IMR-90 (cell line): ENCODE measurements at places on chromosomes 5 and 9. TPM values are rescaled to one million over a fixed set of nuclear protein-coding genes. Genes with fewer than 3 reads are reported as not detected.

- peaks cover 30% of the 10 kb centered on the region for H3K27me3 ChIP-seq
- H3K4me1 ChIP-seq: peaks cover 5% of the 10 kb centered on the region
- no peak overlapping the region for H3K27ac ChIP-seq
- DNase-seq: peak; percentile 11
- no peaks in the 10 kb centered on the region for H3K36me3 ChIP-seq
- no peak overlapping the region; the same call in 1 of the 2 replicates for H3K4me3 ChIP-seq
Observed at GRCh38 chr9:89603767-89604665, 796 bp upstream of the GADD45G start.

DNA sequence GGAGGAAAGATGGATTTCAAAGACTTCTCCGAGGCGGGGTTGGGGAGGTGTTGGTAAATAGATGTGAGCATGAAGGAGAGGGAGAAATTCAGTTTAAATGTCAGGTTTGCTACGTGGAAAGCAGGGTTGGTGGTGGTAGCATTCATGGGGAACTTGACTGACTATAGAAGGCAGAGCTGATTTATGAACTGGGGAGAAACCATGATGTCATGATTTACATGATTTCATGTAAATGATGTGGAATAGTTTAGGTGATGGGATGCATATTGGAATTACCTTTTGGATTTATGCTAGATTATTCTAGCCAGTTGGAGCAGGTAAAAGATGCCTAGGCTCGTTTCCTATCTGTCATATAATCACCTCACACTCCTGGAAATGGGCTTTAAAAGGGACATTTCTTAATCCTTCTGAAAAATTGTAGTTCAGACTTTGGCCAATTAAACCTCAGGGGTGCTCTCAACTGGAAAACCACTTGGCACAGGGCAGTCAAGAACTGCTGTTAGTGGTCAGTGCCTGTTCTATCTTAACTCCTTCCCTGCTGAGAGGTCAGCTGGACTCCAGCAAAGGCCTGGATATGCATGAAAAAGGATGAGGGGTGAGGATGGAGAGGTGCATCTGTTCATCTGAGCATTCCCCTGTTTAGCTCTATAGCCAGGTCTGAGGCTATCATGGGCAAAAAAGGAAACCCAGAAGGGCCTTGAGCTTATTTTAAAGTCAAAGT, 50.1 kb upstream of the BASP1 start:
- peaks cover 26% of the 10 kb centered on the region for H3K4me1 ChIP-seq
- H3K36me3 ChIP-seq: no peaks in the 10 kb centered on the region
- peak overlapping the region; percentile 41 for H3K27ac ChIP-seq
- no peak overlapping the region for H3K4me3 ChIP-seq
- no peak for DNase-seq
- no peaks in the 10 kb centered on the region for H3K27me3 ChIP-seq

DNA sequence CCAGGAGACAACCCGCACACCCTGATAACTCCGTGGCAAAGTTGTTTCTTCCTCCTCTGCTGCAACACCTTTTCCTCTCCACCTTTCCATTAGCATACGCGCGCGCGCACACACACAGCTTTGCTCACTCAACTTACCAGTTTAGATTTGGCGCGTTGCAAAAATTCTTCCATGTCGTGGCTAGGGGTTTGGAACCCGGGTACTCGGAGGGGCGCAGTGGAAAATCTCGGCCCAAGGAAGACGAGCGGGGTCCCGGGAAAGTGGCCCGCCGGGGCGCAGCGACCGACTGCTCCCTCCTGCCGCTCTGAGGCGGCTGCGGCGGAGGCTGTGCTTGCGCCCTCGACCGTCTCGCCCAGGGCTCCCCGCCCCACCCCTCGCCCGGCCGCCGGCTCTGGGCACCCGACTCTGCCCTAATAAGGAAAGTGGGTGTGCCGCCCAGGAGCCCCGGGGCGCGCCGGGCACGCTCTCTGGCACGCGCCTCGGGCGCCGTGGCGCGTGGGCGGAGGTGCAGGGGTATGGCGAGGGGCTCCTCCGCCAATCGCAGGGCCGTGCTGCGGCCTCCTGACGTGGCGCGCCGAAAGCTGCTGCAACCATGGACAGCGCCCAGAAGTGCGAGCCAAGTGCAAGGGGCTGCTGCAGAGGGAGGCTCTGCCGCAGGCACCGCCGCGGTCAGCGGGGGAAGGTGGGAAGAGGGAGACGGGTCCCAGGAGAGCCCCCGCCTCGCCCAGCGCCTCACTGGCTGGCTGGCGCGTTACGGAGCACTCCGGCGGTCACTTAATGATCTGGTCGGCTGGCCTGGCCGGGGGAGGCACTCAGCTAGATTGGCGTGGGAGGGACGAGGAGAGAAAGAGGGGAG, at the start of gene PRUNE2:
Gene PRUNE2, minus strand, starts transcription at position 324 of the 856 bp plus-strand sequence. Its CDS starts 151 bp downstream, at position 173.
- peak within 1 kb of the TSS; percentile 42 for H3K4me3 ChIP-seq
- H3K4me1 ChIP-seq: peaks cover 2% of the 10 kb centered on the region; the same call in 1 of the 2 replicates
- no peaks in the 10 kb centered on the region for H3K36me3 ChIP-seq
- DNase-seq: peak; percentile 79

GRCh38 chr5:168686837-168687236, 107.7 kb upstream of the PANK3 start:
- H3K4me1 ChIP-seq: no peaks in the 10 kb centered on the region
- DNase-seq: no peak
- H3K27ac ChIP-seq: no peak overlapping the region
- H3K4me3 ChIP-seq: no peak overlapping the region
- H3K27me3 ChIP-seq: no peaks in the 10 kb centered on the region; the same call in none of the 2 replicates

- H3K4me1 ChIP-seq: no peaks in the 10 kb centered on the region
- no peaks in the 10 kb centered on the region for H3K27me3 ChIP-seq
- peak; percentile 86 for DNase-seq
- no peaks in the 10 kb centered on the region for H3K36me3 ChIP-seq
- no peak overlapping the region for H3K27ac ChIP-seq
Observed at GRCh38 chr5:82635561-82636288, 357.6 kb upstream of the RPS23 start.

DNA sequence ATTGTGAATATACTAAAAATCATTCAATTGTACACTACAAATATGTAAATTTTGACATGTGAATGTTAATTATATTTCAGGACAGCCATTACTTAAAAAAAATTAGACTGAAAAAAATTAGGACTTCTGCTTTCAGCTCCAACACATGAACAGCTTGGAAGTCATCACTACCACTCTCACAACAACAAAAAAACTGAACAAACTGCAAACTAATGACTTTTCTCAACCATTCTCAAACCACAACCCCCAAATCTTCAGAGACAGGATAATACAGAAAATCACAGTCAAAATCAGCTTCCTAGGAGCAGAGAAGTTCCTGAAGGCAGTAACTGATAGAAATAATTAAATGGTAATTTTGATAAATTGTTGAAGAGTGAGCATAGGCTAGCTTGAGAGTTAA, 686.4 kb downstream of the TLE1 start:
- no peaks in the 10 kb centered on the region for H3K36me3 ChIP-seq
- no peak overlapping the region for H3K4me3 ChIP-seq
- H3K27ac ChIP-seq: no peak overlapping the region
- no peaks in the 10 kb centered on the region for H3K4me1 ChIP-seq
- H3K27me3 ChIP-seq: no peaks in the 10 kb centered on the region

GRCh38 chr9:77021291-77021894, 1.9 kb downstream of the FOXB2 start:
- H3K36me3 ChIP-seq: no peaks in the 10 kb centered on the region
- no peak for DNase-seq
- H3K4me3 ChIP-seq: no peak overlapping the region
- H3K27ac ChIP-seq: no peak overlapping the region
- H3K4me1 ChIP-seq: no peaks in the 10 kb centered on the region; the same call in 1 of the 2 replicates

- H3K27me3 ChIP-seq: peaks cover 34% of the 10 kb centered on the region
- no peak overlapping the region for H3K27ac ChIP-seq
- H3K4me1 ChIP-seq: peaks cover 5% of the 10 kb centered on the region; the same call in 1 of the 2 replicates
- H3K4me3 ChIP-seq: no peak overlapping the region
Observed at GRCh38 chr5:139982157-139982974, 60.7 kb downstream of the NRG2 start.

DNA sequence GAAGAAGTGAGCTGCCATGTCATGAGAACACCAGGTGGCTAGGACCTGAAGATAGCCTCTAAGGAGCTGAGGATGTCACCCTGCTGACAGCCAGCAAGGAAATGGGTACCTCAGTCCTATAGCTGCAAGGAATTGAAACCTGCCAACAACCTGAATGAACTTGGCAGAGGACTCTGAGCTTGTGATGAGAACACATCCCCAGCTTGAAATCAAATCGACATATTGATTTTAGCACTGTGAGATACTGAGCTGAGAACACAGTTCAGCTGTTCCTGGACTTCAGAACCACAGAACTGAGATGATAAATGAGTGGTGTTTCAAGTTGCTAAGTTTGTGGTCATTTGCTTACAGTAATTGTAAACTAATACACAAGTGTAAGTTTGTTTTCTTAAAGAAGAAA, 5.5 kb upstream of the RASEF start:
- no peak for DNase-seq
- no peaks in the 10 kb centered on the region for H3K36me3 ChIP-seq
- peaks cover 5% of the 10 kb centered on the region for H3K27me3 ChIP-seq
- no peak overlapping the region for H3K27ac ChIP-seq

GRCh38 chr5:168317521-168318147, 26.2 kb downstream of the WWC1 start:
- peak; percentile 100 for DNase-seq
- no peaks in the 10 kb centered on the region for H3K27me3 ChIP-seq
- H3K36me3 ChIP-seq: no peaks in the 10 kb centered on the region
- H3K27ac ChIP-seq: peak overlapping the region; percentile 87
- H3K4me1 ChIP-seq: peaks cover 29% of the 10 kb centered on the region

DNA sequence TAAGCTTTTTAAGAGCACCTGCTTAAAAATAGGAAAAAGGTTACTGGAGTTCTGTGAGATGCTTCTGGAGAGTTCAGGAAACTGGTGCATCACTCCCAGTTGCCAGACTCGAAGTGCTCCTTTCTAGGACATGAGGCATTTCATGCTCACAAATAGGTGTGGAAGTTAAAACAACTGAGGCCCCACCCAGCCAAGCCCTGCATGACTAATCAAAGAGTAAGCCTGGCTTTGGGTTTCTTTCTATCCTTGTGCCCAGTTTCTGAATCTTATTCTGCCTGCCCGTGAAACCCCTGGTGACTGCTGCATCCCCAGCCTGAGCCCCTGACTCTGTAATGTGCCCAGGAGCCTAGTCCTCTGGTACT, 7.7 kb downstream of the SPINK9 start:
- H3K4me3 ChIP-seq: no peak overlapping the region
- H3K4me1 ChIP-seq: no peaks in the 10 kb centered on the region
- no peak overlapping the region for H3K27ac ChIP-seq
- no peaks in the 10 kb centered on the region for H3K27me3 ChIP-seq
- H3K36me3 ChIP-seq: no peaks in the 10 kb centered on the region

GRCh38 chr5:139482050-139482889, at the start of gene STING1:
TSS of gene STING1 (minus strand) at chr5:139482758. CDS start at chr5:139481704, 1,054 bp downstream.
- H3K36me3 ChIP-seq: peaks cover 8% of the 10 kb centered on the region
- peak within 1 kb of the TSS; percentile 95 for H3K27ac ChIP-seq
- H3K27me3 ChIP-seq: no peaks in the 10 kb centered on the region
- peaks cover 14% of the 10 kb centered on the region for H3K4me1 ChIP-seq
- DNase-seq: peak; percentile 98

DNA sequence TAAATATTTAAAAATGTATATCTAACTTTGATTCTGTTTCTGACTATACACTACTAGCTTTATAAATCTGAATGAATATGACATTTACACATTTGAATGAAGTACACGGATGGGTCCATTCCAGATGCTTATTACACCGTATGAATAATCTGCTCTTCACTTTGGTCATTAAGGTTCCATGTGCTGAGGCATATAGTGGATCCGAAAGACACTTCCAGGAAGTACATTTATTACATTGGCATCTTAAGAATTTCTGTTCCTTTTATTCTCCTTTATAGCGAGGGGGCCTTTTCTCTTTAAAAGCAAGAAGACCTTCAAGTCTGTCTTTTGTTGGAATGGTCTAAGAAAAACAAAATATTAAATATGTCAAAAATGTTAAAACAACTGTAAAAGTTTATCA, 147.6 kb downstream of the AUH start:
- no peak overlapping the region for H3K4me3 ChIP-seq
- peaks cover 5% of the 10 kb centered on the region for H3K36me3 ChIP-seq
- DNase-seq: peak; percentile 39

- peaks cover 2% of the 10 kb centered on the region; the same call in 1 of the 2 replicates for H3K4me1 ChIP-seq
- no peaks in the 10 kb centered on the region for H3K36me3 ChIP-seq
- H3K4me3 ChIP-seq: no peak overlapping the region
- no peak for DNase-seq
Observed at GRCh38 chr5:173806270-173807035, 81.7 kb upstream of the CPEB4 start.

GRCh38 chr5:59678943-59679342, 214.6 kb downstream of the PDE4D start:
- no peaks in the 10 kb centered on the region for H3K36me3 ChIP-seq
- no peak overlapping the region for H3K4me3 ChIP-seq
- H3K27me3 ChIP-seq: no peaks in the 10 kb centered on the region
- H3K27ac ChIP-seq: no peak overlapping the region
- DNase-seq: no peak
- H3K4me1 ChIP-seq: no peaks in the 10 kb centered on the region

DNA sequence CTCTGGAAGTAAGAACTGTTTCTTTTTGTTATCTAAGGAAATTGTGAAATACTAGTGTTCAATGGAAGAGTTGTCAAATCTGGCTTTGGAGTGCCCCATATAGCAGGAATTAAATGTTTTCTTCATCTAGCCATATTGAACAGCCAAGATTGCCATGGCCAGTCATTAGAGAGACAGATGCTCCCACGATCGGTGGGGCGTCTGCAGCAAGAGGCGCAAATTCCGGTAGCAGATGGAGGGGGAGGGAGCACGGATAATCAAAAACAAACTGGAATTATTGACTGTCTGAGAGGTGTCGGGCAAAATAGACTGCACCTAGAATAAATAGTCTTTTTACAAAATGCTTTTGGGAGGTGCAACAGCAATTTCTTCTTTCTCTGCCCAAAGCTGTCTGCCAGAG, 139.1 kb upstream of the FSTL4 start:
- no peak overlapping the region for H3K4me3 ChIP-seq
- DNase-seq: no peak
- no peak overlapping the region for H3K27ac ChIP-seq
- no peaks in the 10 kb centered on the region for H3K36me3 ChIP-seq

- peak; percentile 68 for DNase-seq
- peaks cover 52% of the 10 kb centered on the region for H3K27me3 ChIP-seq
- H3K4me1 ChIP-seq: no peaks in the 10 kb centered on the region
- no peaks in the 10 kb centered on the region for H3K36me3 ChIP-seq
- no peak overlapping the region for H3K27ac ChIP-seq
Observed at GRCh38 chr5:132012371-132013005, 1.0 kb upstream of the ACSL6 start.

- no peak overlapping the region for H3K4me3 ChIP-seq
- H3K27me3 ChIP-seq: no peaks in the 10 kb centered on the region
- no peak for DNase-seq
- no peaks in the 10 kb centered on the region for H3K36me3 ChIP-seq
- no peak overlapping the region for H3K27ac ChIP-seq
Observed at GRCh38 chr5:10481241-10481935, 39.7 kb downstream of the ROPN1L start.

ELP1 gene
- 39.7 and 43.2 TPM in 2 replicates for total RNA-seq

HAVCR1 gene
- not detected in 2 replicates for total RNA-seq

PTGS1 gene
- total RNA-seq: 21.1 and 24.7 TPM in 2 replicates

PTPDC1 gene
- 6.1 TPM in 2 replicates for total RNA-seq

SH2D3C gene
- total RNA-seq: under 0.01 and 0.28 TPM in 2 replicates

CER1 gene
- total RNA-seq: not detected in 2 replicates

IL4 gene
- total RNA-seq: not detected in 2 replicates

GTF3C4 gene
- 16.5 and 18.1 TPM in 2 replicates for total RNA-seq
